ENCODE measurements at places on chromosomes 1 and 21. TPM values are rescaled to one million over a fixed set of nuclear protein-coding genes. Genes with fewer than 3 reads are reported as not detected.

Gene RHCE
- total RNA-seq, result 0.41 TPM

Gene PKP1
- total RNA-seq, result not detected

Gene CALML6
- total RNA-seq, result 0.48 TPM

Gene C1orf94
- not detected for total RNA-seq
